Left ventricle myocardium inferior (tissue), 1 donor: ENCODE measurements at places on chromosomes 12 and 14.

DNA sequence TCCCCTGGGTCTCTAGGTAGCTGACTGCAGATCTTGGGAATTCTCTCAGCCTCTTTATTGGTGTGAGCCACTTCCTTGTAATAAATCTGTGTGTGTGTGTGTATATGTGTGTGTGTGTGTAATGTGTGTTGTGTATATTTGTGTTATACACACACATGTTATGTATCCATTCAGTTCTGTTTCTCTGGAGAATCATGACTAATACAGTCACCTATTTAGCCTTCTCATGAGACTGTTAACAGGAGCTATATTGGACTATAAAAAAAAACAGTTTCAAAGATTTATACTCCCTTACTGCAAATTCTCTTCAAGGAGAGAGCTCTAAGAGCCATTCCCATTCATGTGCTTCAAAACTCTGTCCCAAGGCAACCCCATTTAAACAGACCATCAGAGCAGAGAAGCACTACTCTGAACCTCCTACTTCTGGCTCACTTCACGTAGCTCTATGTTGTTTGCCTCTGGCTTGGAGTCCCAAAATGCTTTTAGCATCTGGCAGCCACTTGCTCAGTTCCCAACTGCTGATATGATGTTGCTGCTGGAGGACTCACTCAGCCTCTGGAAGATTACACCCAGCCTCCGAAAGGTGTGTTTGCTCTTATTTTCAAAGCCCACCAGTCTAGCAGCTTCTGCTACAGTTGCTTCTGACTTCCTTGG lies 48.7 kb upstream of the KITLG start:
- no peaks in the 10 kb centered on the region for H3K4me1 ChIP-seq
- no peak overlapping the region for H3K4me3 ChIP-seq
- H3K27ac ChIP-seq: no peak overlapping the region
- DNase-seq: no peak
- H3K27me3 ChIP-seq: no peaks in the 10 kb centered on the region

DNA sequence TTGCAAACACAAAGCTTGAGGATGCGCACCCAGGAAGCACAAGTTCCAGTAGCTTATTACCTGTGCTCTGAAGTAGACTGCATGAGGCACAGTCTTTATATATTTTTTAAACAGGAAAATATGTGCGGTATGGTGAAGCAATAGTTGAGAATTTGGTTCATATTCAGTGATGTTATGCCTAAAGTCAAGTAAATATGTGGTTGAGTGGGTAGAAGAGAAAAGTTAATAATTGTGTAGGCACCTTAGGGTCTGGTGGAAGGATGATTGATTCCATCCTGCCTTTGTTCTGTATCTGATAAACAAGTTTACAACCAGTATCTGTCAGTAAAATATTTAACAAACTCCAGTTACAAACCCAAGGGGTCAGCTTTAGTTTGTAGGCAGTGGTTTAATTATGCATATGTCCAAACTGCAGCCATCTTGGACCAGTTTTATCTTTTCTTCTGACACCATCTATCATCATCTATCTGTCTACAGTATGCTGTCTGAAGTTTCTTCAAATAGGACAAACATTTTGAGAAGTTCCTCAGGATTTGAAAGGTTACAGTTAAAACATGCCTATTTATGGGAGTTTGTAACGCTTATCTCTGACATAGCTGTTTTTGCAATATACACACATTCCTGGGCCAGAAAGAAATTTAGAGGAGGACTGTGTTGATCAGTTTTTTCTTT lies 10.8 kb downstream of the SINHCAF start:
- no peaks in the 10 kb centered on the region for H3K27me3 ChIP-seq
- no peak for DNase-seq
- no peak overlapping the region for H3K4me3 ChIP-seq

DNA sequence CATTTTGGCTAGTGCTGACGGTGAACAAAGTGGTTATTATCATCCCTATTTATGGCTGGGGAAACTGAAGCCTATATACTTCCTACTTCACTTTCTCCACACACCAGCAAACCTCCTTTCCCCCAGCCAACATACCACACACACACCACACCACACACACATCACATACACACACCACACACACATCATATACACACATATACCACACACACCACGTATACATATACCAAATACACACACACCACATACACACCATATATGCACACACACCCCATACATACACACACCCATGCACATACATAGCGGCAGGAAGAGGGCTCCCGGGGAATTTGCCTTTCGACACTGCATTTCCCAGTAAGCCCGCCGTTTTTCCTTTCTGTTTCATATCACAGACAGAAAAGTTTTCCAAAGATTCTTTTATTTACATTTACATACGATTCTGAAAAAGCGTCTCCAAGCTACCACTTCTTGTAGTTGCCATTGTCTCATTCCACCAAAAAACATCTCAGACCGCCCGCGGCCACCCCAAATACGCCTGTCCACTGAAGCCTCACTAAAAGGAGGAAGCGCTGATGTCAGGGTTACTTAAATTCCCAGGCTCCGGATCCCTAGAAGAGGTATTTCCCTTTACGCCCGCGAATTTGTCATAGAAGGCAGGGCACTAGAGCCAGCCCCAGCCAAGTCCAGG lies 823 bp upstream of the RAB5B start:
- no peaks in the 10 kb centered on the region for H3K36me3 ChIP-seq
- peak overlapping the region; percentile 96 for H3K27ac ChIP-seq
- no peaks in the 10 kb centered on the region for H3K27me3 ChIP-seq
- H3K4me1 ChIP-seq: peaks cover 56% of the 10 kb centered on the region
- DNase-seq: no peak

- H3K27ac ChIP-seq: peak overlapping the region; percentile 28
- no peak for DNase-seq
- H3K27me3 ChIP-seq: no peaks in the 10 kb centered on the region
- H3K4me3 ChIP-seq: no peak overlapping the region
- no peaks in the 10 kb centered on the region for H3K36me3 ChIP-seq
These were observed 307.9 kb downstream of the CACNA1C start for GRCh38 chr12:2360630-2361170.

- DNase-seq: no peak
- H3K4me1 ChIP-seq: no peaks in the 10 kb centered on the region
- H3K27me3 ChIP-seq: no peaks in the 10 kb centered on the region
These were observed 10.5 kb downstream of the GPR137C start for GRCh38 chr14:52563120-52563519.

DNA sequence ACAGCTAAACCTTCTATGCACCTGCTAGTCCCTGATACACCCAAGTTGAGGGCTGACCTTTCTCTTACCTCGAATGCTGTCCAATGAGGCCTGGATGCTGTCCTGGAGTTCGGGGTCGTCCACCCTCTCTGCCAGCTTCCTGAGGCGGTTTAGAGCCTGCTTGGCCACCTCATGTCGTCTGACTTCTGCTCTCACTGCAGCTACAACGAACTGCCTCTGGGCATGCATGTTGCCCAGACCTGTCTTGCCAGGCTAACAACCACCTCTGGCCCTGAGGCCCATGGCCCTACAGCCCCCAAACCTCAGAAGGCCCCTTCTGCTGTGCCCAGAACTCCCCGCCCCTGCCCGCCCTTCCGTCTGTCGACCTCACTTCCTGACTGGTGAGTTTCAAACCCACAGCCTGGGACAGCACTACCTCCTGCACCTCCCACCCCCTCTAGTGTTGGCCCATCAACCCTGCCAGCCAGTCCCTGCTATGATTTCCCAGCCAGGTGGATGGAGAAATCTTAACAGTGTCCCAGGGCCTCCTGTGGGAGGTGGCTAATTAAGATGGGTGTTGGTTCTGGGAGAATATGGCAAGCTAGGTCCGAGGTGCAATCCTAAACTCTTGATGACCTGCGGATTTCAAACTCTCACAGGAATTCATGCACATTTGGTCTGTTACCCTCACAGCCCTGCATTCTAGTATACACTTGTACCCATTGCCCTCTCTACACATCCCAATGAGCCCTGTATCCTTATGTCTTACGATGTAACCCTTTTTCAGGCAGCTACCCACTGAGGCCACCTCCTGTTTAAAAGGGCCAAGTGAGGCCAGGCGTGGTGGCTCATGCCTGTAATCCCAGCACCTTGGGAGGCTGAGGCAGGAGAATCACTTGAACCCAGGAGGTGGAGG lies 2.7 kb upstream of the TSPAN31 start:
- peaks cover 49% of the 10 kb centered on the region for H3K4me1 ChIP-seq
- no peak for DNase-seq
- peak overlapping the region; percentile 75 for H3K27ac ChIP-seq
- peaks cover 8% of the 10 kb centered on the region for H3K36me3 ChIP-seq
- peak overlapping the region; percentile 68 for H3K4me3 ChIP-seq

DNA sequence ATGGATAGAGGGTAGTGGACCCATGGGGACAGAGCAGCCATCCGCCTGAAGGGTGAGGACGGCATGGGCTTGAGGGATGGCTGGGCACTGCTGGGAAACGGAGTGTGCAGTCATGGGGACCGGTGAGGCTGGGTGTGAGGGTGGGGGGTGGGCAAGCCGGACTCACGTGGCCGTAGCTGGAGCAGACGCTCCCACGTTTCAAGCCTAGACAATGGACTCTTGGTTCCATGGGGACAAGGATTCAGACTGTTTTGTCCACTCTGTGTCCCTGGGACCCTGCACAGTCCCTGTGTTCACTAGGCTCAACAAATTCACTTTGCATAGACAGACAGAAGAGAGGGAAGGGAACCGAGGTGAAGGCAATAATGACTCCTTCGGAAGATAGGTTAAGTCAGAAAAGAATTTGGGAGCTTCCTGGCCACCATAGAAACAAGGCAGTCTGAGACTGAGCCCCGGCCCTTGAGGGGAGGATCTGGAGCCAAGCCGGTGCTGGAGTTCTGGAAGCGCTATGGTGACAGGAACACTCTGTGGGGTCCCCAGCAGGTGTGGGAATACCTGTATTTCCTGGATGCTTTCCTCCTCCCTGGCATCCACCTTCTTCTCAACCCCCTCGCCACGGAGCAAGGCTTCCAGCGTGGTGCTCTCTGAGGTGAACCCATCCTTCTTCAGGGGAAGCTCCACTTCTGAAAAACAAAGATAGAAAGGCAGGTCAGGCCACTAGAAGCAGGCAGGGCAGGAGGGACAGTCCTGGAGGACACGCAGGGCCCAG lies 162.5 kb downstream of the DPF3 start:
- H3K4me1 ChIP-seq: peaks cover 22% of the 10 kb centered on the region
- H3K4me3 ChIP-seq: no peak overlapping the region
- no peak overlapping the region for H3K27ac ChIP-seq

GRCh38 chr14:37223947-37224474 lies 26.3 kb downstream of the MIPOL1 start:
- H3K4me1 ChIP-seq: no peaks in the 10 kb centered on the region
- no peaks in the 10 kb centered on the region for H3K27me3 ChIP-seq
- DNase-seq: no peak
- no peak overlapping the region for H3K4me3 ChIP-seq
- peaks cover 7% of the 10 kb centered on the region for H3K36me3 ChIP-seq

DNA sequence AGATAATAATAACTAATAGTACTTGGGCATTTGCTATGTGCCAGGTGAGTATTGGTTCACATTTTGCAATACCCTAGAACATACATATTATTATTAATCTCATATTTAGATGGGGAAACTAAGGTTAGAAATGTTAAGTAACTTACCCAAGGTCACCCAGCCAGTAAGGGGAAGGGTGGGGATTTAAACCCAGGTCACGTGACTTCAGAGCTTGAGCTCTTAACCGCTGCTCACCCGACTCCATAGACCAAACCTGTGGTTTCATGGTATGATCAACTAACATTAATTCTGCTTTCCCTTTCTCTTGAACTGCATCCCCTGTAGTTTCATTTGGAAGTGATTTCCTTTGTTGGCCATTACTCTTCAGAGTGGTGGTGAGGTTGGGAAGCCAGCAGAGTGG lies 242.3 kb downstream of the NRXN3 start:
- no peaks in the 10 kb centered on the region for H3K36me3 ChIP-seq
- DNase-seq: no peak
- no peak overlapping the region for H3K4me3 ChIP-seq
- no peak overlapping the region for H3K27ac ChIP-seq
- H3K27me3 ChIP-seq: peaks cover 18% of the 10 kb centered on the region

GRCh38 chr14:23366426-23366921 lies 1.5 kb upstream of the EFS start:
- no peaks in the 10 kb centered on the region for H3K36me3 ChIP-seq
- peak overlapping the region; percentile 90 for H3K27ac ChIP-seq
- peak overlapping the region; percentile 72 for H3K4me3 ChIP-seq
- DNase-seq: peak; percentile 79
- H3K27me3 ChIP-seq: peaks cover 27% of the 10 kb centered on the region

GRCh38 chr14:91070572-91070971 lies 10.1 kb upstream of the RPS6KA5 start:
- no peaks in the 10 kb centered on the region for H3K36me3 ChIP-seq
- H3K27ac ChIP-seq: no peak overlapping the region
- H3K4me1 ChIP-seq: peaks cover 5% of the 10 kb centered on the region

DNA sequence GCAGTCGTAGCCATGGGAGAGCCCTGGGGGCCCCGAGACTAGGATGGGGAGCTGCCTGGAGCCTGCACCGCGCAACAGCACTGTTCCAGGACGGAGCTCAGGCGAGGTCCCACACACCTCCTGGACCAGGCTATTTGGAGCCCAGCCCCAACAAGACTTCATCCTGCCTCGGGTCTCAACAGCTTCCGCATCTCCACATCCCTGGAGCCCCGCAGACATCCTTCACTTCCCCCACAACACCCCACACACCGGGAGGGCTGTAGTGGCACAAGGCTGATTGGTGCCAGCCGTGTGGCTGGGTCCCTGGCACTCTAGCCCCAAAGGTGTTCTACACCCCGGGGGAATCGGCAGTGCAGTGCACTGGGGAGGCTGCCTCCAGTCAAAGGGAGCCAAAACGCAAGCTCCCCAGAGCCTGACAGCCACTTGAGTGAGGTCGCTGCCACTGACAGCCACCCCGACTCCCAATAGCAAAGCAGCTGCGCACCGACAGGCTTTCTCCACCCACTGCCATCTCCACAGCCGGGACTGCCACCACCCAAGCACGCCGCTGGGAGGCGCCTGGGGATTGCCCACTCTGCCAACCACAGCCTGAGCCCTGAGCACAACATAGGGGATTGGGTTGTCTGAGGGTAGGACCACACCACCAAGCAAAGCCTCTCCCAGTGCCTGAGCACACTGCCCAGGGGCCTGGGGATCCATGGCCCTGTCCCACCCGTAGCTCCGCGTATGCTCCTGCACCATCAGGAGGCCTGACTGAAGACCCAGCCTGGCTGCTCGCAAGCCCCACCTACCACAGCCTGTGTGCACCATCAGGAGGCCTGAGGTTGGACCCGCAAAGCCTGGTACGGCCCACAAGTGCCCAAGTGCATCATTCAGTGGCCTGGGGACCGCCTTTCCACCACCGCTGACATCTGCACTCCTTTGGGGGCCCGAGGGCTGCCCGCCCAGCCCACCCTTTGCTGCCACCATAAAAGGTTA lies 13.2 kb upstream of the KLRF1 start:
- peak overlapping the region; percentile 55 for H3K4me3 ChIP-seq
- H3K27me3 ChIP-seq: peaks cover 16% of the 10 kb centered on the region
- peak; percentile 76 for DNase-seq
- H3K27ac ChIP-seq: no peak overlapping the region
- H3K36me3 ChIP-seq: no peaks in the 10 kb centered on the region

DNA sequence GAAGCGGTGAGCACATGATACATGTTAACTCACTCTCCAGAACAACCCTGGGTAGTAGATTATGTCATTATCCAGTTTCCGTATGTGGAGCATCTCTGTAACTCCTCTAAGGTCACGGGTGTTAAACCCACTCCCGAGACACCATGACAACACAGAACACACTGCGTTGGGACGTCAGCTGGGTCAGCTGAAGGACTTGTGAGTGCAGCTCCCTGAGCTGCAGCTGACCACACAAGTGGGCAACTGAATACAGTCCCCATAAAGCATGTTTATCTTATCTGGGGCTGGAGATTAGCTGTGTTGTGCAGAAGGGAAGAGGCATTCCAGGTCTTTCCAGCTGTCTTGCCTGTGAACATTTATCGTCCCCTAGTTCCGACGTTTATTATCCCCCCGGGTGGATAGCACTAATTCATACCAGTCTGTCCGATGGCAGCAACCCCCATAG lies 211.5 kb downstream of the CHST11 start:
- H3K4me1 ChIP-seq: peaks cover 63% of the 10 kb centered on the region
- H3K36me3 ChIP-seq: no peaks in the 10 kb centered on the region
- peak overlapping the region; percentile 89 for H3K27ac ChIP-seq
- DNase-seq: peak; percentile 51
